Endothelial cell of umbilical vein (primary cell): ENCODE measurements at places on chromosomes 3 and 15.
A peak's percentile ranks its signal among the peaks of the same experiment; 100 is the strongest.

- DNase-seq = no peak
Observed at GRCh38 chr3:169505577-169506230, 157.8 kb downstream of the MECOM start.

- no peak for DNase-seq
Observed at GRCh38 chr3:148922467-148922866, 57.4 kb downstream of the CPA3 start.

DNA sequence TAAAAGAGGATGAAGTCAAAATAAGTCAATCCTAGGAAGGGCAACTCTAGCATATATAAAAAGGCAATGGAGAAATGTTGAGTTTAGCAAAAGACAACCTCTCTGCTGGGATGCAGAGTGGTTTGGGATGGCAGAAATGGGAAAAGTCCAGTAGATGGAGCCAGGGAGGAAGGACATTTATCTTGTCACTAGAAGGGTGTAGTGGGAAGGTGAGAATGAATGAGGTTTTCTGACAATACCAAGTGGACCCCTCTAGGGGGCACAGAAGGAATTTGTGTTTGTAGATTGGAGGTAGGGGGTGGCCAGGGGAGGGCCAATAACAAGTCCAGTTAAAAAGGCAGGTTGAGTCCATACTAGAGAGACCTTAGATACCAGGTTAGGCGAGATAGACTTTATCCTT is 80.0 kb downstream of the THSD4 start:
- DNase-seq = no peak

DNA sequence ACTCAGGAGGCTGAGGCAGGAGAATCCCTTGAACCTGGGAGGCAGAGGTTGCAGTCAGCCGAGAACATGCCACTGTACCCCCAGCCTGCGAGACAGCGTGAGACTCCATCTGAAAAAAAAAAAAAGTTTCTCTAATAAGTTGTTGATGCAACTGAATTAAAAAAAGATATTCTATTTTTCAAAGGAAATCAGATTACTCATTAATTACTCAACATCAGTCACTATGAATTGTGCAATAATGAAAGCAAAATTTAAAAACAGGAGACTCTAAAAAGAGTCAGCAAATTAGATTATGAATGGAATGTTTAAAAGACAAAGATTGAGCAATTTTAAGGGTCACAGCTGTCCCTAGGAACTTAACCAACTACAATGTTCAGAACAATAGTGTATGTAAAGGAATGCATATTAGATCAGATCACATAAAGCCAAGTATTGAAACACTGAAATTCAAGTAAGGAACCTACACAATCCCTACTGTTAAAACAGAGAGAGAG is 60.2 kb upstream of the SLC4A7 start:
- DNase-seq = peak; percentile 70

GRCh38 chr15:72233769-72234168 is 2.8 kb upstream of the PKM start:
- no peak for DNase-seq
